NK-92 treated with Interleukin-12 subunit alpha and Interleukin-12 subunit beta, amount 100 ng/mL, for 24 hours (cell line): ENCODE measurements at places on chromosomes 11 and 22.
A peak's percentile ranks its signal among the peaks of the same experiment; 100 is the strongest.

- peak; percentile 5 for DNase-seq
These were observed 78.5 kb downstream of the PLEKHA7 start for GRCh38 chr11:16935518-16936302.

DNA sequence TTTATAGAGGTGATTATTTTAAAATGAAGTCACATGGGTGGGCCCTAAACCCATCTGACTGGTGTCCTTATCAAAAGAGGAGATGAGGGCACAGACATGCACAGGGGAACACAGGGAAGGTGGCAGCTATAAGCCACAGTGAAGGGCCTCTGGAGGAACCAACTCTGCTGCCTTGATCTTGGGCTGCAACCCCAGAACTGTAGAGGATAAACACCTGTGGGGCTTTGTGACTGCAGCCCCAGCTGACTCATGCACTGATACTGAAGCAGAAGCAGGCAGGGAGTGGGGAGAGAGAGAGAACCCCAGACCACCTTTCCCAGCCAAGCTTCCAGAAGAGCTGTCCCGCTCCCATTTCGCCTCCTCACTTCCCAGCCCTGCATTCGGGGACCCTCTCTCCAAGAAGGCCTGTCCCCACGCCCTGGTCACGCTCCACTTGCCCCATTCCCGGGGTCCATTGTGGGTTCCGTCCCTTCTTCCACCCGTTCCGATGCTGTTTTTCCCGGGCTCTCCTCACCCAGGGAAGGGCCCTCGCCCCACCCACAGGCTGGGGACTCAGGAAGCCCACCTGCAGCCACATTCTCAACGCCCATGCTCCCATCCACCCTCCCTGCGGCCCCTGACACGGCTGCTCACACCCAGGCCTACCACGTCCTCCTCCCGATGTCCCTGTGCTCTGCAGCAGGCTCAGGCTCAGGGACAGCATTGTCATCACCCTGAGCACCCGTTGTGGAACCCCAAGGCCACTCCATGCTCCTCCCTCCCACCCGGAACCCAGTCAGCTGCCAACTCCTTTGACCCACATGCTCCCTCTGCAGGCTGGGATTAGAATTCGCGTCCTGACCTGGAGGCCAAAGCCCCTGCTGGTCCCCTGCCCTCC lies 90.8 kb upstream of the SHANK2 start:
- DNase-seq = no peak

- no peak for DNase-seq
These were observed 15.3 kb upstream of the APOL3 start for GRCh38 chr22:36175892-36176291.

GRCh38 chr11:61710019-61710418 lies 29.8 kb downstream of the DAGLA start:
- no peak for DNase-seq
